ENCODE measurements at places on chromosomes 4 and X.

DNA sequence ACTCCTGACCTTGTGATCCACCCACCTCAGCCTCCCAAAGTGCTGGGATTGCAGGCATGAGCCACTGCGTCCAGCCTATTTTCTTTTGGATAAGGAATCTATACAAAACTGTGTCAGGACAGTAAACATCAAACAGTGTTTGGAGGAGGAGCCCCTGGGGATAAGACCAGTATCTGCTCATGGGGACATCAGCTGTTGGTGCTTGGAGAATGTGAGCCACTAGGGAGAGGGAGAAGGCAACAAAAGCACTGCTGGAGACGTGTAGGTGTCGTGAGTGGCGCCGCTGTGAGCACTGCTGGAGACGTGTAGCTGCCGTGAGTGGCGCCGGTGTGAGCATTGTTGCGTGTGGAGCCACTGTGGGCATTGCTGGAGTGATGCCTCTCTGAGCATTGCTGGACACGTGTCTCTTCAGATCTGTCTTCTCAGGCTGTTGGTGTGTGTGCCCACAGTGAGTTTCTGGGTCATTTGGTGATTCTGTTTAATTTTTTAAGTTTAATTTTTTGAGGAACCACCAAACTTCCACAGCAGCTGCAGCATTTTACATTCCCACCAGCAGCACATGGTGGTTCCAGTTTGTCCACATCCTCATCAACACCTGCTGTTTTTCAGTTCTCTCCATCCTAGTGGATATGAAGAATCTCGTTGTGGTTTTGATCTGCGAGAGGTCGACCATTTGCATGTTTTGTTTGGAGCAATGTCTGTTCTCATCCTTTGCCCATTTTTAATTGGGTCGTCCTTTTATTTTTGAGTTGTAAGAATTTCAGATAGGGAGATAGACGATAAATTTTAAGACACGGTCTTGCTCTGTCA is 19.0 kb downstream of the DGKQ start:
- DNase-seq: no peak

- peak; percentile 86 for DNase-seq
Observed at GRCh38 chrX:74536832-74537371, 77.5 kb downstream of the RLIM start.

GRCh38 chr4:101689220-101689619 is 101.3 kb upstream of the BANK1 start:
- no peak for DNase-seq

GRCh38 chr4:82123934-82124333 is 249.9 kb downstream of the HNRNPD start:
- no peak for DNase-seq

- no peak for DNase-seq
Observed at GRCh38 chr4:18171896-18172295, 150.3 kb upstream of the LCORL start.

- no peak for DNase-seq
Observed at GRCh38 chr4:8568068-8568668, 12.0 kb upstream of the GPR78 start.

GRCh38 chrX:18889346-18890048 is 94.4 kb downstream of the PHKA2 start:
- DNase-seq: peak; percentile 66
